RPMI7951 (cell line): ENCODE measurements at places on chromosomes 16 and 17.

GRCh38 chr16:72961115-72961832 lies 86.7 kb downstream of the ZFHX3 start:
- DNase-seq, result no peak

GRCh38 chr17:47744168-47745036 lies 11.4 kb downstream of the TBX21 start:
- DNase-seq, result no peak

GRCh38 chr17:61520897-61521296 lies 68.7 kb downstream of the TBX4 start:
- no peak for DNase-seq

- DNase-seq, result no peak
These were observed 13.0 kb upstream of the DRG2 start for GRCh38 chr17:18074566-18075272.

DNA sequence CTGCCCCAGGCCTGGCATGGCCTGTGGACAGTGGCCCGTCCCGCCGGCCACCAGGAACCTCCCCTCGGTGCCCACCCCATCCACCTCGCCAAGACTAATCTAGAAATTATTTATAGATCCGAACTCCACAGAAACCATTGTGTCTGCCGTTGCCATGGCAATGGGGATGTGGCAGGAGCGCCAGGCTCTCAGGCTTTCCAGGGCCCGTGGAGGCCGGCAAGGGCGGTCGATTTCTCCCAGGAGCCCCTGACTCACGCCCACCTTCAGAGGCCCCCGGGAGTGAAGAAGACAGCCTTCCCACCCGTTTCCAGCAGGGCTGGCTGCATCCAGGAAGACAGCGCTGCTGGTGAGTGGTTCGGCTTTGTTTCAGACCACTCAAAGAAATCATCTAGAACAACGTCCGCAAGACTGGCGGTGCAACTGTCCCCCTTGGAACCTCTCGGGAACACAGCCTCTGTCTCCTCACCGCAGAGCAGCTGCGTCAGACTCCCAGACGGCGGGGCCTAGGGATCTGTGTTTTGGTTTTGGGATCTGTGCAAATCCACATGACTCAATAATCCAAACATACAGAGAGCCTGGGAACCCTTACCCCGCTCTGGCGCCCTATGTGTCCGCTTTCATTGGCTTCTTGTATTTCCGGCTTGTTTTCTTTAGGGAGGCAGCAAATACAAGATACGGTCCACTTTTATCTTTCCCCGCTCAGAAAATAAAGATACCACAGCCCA lies 48.5 kb upstream of the ZCCHC14 start:
- DNase-seq, result no peak

GRCh38 chr17:61221181-61221580 lies 178.5 kb upstream of the TBX2 start:
- no peak for DNase-seq

DNA sequence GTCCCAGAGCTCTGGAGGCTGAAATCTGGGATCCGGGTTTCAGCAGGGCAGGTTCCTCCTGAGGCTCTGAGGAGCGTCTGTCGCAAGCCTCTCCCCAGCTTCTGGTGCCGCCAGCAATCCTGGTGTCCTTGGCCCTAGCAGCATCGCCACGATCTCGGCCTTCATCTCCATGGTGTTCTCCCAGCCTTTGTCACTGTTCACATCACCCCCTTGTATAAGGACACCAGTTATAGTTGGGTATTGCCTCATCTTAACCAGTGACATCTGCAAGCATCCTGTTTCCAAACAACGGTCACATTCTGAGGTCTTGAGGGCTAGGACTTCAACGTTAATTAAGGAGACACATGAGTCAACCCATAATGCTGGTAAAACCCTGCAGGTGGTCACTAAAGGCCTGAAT lies 2.8 kb upstream of the PPP1R27 start:
- DNase-seq, result peak; percentile 56

- DNase-seq, result peak; percentile 63
These were observed 1.3 kb downstream of the TUBB3 start for GRCh38 chr16:89924297-89924924.

- DNase-seq, result peak; percentile 18
These were observed 27.9 kb downstream of the GABARAPL2 start for GRCh38 chr16:75593825-75594820.

- DNase-seq, result no peak
These were observed 248.0 kb upstream of the GSE1 start for GRCh38 chr16:85365120-85365519.

- no peak for DNase-seq
These were observed 27.2 kb upstream of the XYLT2 start for GRCh38 chr17:50318501-50319285.

DNA sequence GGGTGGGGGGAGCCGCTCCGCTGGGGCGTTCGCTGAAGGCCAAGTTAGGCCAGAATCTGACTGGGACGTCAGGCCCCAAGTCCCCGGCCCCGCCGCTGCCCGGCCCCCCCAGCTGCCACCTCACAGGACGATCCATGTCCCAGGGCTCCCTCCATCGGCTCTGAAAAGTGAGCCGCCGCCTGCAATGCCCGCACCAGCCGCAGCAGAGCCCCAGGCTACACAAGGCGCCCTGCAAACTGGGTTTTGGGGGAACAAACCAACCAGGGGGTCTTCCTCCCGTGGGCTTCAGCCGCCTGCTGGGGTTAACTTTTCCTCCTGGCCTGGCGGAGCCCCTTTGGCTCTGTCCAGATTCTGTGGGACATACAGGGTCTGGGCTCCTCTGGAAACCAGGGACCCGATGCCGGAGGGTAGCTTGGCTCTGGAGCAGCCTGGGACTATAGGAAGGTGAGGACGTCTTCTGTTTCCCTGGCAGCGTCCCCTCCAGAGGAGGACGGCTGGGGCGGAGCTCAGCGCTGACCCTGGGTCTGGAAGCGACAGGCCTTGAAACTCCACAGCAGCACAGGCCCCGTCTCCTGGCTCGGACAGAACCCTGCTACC lies 835 bp downstream of the NME4 start:
- peak; percentile 58 for DNase-seq

- no peak for DNase-seq
These were observed 9.0 kb downstream of the MYO15A start for GRCh38 chr17:18117533-18117932.

DNA sequence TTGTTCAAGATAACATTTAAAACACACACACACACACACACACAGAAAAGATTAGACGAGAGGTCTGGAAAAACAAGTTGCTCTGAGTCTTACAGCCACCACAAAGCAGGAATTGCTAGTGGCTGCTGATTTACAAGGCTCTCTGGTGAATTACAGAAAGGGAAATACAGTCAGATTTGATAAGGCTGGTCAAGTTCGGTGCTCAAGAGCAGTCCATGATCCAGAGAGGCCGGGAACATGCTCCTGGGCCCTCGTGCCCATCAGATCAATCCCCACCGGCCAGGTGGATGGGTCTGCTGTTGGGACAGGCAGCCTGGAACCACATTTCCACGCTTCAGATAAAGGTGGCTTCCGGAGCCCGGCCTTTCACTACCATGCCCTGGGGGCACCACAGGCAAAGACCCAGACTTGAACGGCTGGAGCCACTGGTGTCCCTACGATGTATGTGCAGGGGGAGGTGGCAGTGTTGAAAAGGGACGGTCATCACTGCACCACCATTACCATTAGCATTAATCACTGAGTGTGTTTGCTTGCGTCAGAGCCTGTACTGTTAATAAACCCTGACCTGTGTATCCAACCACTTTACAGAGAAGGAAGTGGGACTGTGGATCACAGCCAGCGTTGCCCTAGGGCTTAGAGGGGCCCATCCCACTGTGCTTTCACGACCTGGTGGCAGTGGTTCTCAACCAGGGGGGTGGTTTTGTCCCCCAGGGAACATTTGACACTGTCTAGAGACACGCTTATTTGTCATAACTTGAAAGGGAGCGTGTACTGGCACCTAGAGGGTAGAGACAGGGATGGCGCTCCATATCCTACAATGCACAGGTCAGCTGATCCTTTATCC lies 95.1 kb downstream of the XYLT1 start:
- DNase-seq, result peak; percentile 70

DNA sequence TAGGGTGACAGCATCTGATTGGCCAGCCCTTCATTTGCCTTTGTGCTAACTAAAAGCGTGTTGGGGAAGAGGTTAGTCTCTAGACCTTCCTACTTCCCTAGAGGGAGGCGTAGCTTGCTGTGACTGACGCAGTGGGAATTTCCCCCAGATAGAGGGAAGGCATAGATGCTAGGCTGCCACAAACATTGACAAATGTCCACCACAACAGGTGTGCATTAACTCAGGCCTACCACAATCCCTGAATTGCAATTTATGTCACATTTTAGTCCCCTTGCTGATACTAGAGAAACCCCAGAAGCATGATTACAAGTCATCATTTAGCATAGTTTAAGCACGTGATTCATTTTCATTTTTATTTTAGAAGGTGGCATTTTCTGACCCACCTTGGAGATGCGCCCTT lies 76.3 kb upstream of the WSB1 start:
- no peak for DNase-seq

- DNase-seq, result no peak
These were observed 141.5 kb downstream of the TRIM37 start for GRCh38 chr17:58965221-58965620.

DNA sequence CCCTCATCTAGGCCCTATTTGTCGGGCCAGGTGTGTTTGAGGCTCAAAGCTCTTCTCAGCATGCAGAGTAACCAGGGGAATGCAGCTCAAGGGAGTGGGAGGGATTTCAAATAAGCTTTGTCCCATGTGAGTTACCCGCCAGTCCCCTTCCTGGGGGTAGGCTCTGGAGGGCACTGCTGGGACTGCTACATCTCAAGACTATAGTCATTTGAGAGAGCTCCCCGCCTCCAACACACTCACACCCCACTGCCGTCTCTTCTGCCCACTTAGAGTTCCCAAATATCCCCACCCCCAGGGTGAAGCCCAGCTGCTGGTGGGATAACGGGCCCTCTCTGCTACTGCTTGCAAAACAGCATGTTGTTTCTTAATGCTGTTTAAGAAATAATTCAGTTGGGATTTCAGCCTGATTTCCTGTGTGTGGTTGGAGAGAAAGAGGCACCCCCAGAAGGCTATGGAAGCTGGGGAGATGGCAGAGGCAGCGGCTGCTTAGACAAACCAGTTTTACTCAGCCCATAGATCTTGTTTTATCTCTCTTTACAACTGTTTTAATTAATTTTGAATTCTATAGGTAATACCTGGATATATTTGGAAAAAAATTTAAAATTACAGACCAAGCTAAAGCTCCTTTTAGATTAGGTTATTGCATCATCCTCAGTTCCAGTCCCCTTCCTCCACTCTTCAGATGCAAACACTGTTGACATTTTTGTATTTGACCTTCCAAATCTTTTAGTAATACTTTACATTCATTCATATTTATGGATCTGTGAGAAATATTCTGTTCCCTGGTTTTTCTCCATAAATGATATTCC lies 4.1 kb upstream of the MPO start:
- no peak for DNase-seq

DNA sequence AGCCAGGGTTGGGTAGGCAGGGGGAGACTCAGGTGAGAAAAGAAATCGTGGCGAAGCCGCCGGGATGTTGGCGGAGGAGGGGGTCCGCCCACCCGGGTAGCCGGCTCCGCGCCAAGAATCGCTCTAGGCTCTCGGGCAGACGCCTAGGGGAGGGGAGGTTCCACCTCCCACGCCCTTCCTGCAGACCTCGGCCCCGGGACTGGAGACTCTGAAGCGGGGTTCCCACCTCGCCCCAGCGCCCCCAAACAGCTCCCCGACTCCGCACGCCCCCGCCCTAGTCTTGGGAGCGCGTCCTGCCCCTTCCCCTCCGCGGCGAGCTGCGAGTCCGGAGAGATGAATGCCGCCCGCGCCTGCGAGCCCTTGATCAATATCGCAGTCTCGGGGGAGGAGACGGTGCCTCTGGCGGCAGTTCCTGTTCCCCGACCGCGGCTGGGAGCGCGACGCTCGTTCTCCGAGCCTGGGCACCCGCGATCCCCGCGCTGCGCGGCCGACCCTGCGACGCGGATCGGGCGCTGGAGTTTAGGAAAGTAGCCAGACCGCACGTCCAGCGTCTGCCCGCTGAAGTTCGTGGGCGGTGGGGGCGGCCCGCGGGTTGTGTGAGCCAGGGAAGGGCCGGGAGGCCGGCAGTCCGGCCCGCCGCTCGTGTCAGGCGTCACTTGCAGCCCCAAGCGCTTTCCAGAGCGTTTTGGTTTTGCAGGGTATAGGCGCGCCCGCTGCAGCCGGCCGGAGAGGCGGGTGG lies 790 bp downstream of the CRHR1 start:
- DNase-seq, result no peak

GRCh38 chr16:22317001-22317530 lies 19.9 kb downstream of the POLR3E start:
- no peak for DNase-seq

DNA sequence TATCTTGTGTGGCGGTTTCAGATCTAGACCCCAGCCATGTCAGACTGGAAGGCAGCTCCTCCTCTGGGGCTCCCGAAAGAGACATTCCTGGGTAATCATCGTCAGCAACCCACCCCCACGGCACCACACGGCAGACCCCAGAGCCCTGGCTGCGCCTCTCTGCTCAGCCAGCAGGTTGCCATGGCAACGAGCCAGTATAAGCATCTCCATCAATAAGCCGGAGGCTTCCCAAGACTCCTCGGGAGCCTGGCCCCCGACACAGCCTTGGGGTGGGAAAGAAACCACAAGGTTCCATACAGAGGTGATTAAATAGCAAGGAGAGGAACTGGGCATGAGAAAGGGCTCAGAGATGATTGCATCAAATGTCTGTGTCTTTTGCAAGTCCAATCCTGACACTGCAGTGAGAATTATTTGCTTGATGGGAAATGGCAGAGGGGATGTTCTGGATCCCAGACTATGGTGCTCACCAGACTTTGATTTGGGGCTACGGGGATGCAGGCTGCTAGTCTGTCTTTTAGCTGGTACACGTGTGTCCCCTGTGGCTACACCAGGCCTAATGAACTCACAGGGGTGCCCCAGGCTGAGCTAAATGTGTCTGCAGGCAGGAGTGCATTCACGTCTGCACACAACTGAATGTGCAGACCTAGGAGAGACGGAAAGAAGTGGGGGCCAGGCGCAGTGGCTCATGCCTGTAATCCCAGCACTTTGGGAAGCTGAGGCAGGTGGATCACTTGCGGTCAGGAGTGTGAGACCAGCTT lies 320.5 kb upstream of the TNRC6C start:
- no peak for DNase-seq

DNA sequence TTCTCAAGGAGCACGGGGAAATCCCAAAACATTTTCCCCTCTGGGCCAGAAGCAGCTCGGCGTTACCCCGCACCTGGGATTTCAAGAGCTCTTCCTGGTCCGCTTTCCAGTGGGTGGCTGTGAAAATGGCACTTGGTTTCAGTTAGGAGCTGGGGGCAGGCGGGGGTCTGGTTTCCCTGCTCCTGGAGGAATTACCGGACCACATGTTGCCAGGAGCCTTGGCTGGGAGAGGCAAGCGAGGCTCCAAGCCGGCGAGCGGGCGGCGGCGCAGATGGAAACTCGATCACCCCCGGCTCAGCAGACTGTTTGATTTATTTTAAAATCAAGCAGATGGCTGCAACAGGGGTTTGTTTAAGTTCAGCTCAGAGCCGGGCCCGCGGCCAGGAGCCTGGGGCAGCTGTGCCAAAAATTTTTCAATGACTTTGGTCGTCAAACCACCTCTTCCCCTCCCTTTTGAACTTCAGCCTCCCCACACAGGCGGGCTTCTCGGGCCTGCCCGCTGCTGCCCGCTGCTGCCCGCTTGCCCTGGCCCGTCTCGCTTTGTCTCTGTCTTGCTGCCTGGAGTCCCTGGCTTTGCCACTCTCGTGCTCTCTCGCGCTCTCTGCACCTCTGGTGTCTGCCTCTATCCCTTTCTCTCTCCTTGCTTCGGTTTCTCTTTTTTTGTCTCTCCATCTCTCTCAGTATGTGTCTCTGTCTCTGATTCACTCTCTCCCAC lies 108.0 kb upstream of the CIBAR2 start:
- DNase-seq, result peak; percentile 76

GRCh38 chr17:69434164-69434579 lies 19.7 kb downstream of the MAP2K6 start:
- DNase-seq, result peak; percentile 42
